Islet precursor cell (in vitro differentiated cells): ENCODE measurements at places on chromosomes 3 and 15.

DNA sequence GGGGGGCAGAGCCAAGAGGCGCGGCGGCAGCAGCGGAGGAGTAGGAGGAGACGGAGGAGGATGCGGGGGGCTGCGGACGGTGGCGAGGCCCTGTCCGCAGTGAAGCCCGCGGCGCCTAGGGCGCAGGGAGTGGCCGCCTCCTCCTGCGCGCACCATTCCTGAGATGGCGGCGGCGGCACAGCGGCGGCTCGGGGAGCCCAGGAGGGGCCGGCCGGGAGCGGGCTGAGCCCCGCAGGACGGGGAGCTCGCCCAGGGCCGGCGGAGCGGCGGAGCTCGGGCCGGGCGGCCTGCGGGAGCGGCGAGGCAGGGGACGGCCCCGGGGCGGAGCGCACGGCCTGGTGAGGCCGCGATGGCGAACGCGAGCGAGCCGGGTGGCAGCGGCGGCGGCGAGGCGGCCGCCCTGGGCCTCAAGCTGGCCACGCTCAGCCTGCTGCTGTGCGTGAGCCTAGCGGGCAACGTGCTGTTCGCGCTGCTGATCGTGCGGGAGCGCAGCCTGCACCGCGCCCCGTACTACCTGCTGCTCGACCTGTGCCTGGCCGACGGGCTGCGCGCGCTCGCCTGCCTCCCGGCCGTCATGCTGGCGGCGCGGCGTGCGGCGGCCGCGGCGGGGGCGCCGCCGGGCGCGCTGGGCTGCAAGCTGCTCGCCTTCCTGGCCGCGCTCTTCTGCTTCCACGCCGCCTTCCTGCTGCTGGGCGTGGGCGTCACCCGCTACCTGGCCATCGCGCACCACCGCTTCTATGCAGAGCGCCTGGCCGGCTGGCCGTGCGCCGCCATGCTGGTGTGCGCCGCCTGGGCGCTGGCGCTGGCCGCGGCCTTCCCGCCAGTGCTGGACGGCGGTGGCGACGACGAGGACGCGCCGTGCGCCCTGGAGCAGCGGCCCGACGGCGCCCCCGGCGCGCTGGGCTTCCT, at the start of gene GPR27:
GPR27 (plus strand) TSS at position 155 of the 909 bp plus-strand sequence; CDS start at position 350, 195 bp downstream.
- peak; percentile 65 for DNase-seq

DNA sequence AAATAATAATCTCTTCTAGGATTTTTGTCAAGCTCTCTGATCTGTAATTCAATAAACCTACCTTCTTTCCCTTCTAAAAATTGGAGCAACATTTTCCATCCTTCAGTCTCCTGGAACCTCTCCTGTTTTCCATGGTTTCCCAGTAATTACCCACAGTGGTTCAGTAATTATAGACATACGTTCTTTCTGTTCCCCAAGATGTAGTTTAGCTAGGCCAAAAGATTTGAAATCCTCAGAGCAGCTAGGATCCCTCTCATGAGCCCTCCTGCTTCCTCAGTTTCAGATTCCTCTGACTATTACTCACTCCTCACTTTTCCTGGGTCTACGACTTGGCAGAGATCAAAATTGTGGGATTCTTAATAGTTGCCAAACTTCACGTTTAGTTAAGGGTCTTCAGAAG, 76.9 kb upstream of the IGSF10 start:
- DNase-seq, result no peak

DNA sequence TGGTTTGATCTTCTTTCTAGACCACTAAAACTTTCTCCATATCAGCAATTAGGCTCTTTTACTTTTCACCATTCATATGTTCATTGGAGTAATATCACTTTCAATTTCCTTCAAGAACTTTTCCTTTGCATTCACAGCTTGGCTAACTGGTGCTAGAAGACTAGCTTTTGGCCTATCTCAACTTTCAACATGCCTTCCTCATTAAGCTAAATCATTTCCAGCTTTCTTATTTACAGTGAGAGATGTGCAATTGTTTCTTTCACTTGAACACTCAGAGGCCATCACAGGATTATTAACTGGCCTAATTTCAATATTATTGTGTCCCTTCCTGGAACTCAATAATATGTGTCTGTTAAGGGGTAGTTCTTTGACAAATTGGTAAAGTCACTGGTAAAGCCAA, 42.8 kb upstream of the PLOD2 start:
- no peak for DNase-seq

- DNase-seq, result peak; percentile 36
Observed at GRCh38 chr15:101458158-101458900, 31.2 kb downstream of the PCSK6 start.

DNA sequence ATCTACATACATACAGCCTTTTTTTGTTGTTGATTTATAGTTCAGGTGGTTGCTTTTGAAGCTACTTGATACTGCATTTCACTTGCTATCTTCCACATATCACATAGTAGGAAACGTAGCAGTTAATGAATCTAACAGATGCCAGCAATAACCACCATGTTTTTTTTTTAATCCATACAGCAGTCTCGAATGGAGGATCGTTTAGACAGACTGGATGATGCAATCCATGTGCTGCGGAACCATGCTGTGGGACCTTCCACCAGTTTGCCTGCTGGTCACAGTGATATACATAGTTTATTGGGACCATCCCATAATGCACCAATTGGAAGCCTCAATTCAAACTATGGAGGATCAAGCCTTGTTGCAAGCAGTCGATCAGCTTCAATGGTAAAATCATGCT, 123.2 kb upstream of the CGNL1 start:
- DNase-seq, result no peak

- DNase-seq, result no peak
Observed at GRCh38 chr15:39792025-39792843, 9.6 kb upstream of the FSIP1 start.

DNA sequence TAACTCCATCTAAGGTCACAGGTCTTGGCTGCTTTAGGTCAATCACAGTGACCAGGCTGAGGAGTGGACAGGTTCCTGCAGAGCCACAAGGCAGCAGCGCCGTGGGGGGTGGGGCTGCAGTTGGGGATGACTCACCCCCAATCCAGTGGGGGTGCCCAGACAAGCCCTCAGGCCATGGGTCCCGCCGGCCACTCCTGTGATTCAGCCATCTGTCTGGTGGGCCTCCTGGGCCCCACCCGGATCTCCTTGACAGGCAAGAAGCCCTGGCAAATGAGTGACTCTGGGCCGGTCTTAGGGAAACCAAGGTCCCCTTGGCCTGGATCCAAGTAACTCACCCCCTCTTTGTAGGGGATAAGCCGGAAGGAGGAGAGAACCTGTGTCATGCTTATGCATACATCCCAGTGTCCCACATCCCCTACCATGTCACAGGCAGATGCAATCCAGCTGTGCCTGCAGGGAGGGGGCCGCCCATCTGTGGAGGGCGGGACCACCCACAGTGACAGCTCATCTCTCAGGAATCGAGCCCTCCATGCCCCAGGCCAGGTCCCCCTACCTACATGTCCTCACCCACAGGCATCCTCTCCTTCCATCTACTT, 495 bp upstream of the COL7A1 start:
- DNase-seq, result peak; percentile 99

GRCh38 chr3:71206305-71207165, 377.0 kb downstream of the FOXP1 start:
- DNase-seq, result no peak

DNA sequence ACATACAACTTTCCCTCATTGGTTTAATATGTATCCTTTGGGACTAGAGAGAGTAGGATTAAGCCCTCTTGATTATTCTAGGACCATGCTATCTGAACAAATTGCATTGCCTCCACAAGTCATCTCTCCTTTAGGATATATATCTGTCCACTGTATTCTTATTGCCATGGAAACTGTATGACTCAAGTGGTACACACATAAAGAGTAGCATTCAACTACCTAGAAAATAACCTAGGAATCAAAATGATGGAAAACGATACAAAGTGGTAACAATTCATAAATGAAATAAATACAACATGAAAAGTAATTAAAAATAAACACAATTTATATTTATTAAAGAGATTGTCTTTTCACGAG, 212.1 kb upstream of the P2RY1 start:
- no peak for DNase-seq

DNA sequence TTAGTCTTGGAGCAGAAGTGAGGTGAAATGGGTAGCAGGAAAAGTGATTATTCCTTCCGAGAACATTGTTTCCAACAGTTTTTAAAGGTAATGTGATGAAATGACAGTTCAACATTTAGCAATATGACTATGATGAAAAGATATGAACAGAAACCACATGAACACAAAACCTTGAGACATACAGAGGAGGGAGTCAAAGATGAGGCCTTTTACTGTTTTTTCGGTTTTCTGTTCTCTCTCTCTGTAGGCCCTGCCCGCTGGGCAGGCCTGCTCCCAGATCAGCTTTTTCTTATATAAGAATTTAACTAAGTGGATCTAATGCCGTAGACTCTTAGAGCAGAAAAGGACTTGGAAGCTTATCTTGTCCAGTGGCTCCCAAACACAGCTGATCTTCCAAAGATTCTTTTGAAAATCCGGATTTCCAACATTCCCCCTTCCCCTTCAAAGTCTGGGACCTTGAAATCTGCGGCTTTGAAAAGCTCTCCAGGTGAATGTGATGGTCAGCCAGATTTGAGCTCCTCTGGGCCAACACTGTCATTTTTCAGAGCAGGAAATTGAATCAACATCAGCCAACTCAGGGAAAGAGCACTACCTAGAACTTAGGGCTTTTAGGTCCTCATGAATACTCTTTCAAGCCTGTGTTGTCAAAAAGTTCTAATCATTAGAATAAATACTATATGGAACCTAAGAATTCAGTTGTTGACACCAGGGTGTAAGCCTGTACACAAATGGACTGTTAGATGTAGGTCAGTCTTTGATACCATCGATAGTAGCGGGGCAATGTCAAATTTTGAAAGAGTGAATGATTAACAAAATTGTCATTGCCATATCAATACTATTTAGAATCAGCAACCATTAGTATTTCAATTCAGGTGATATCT, 372.7 kb downstream of the SHQ1 start:
- DNase-seq, result no peak

DNA sequence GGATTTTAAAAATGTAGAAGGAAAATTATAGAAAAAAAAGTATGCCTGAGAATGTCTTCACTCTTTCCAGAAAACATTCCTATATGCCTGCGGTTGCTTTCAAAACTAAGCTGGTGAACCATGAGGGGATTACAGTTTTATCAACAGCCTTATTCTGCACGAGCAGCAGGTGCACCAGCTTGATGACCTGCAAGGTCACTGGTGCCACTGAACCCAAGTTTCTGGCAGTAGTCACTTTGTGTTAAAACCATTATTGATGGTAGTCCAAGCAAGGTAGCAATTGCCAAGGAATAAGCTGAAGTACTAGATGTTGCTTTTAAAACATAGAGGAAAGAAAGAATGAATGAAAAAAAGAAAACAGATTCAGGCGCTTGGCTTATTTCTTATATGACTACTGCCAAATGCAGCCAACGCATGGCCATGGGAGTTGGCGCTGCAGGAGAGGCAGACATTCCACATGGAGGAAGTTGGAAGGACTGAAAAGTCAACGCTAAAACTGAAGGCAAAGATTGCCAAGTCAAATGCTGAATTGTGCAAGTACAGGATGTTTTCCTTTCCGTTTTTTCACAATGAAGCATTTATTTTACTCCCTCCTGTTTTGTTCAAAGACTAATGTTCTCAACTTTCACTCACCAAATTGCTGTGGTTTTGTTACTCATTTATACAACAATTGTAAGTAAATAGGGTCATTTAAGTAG, 601.4 kb downstream of the CADM2 start:
- DNase-seq, result no peak

- peak; percentile 93 for DNase-seq
Observed at GRCh38 chr3:194270627-194271459, 80.3 kb downstream of the CPN2 start.

- no peak for DNase-seq
Observed at GRCh38 chr15:27043770-27044169, 72.8 kb downstream of the GABRG3 start.

GRCh38 chr3:119631516-119631915, 28.9 kb downstream of the POPDC2 start:
- peak; percentile 45 for DNase-seq

DNA sequence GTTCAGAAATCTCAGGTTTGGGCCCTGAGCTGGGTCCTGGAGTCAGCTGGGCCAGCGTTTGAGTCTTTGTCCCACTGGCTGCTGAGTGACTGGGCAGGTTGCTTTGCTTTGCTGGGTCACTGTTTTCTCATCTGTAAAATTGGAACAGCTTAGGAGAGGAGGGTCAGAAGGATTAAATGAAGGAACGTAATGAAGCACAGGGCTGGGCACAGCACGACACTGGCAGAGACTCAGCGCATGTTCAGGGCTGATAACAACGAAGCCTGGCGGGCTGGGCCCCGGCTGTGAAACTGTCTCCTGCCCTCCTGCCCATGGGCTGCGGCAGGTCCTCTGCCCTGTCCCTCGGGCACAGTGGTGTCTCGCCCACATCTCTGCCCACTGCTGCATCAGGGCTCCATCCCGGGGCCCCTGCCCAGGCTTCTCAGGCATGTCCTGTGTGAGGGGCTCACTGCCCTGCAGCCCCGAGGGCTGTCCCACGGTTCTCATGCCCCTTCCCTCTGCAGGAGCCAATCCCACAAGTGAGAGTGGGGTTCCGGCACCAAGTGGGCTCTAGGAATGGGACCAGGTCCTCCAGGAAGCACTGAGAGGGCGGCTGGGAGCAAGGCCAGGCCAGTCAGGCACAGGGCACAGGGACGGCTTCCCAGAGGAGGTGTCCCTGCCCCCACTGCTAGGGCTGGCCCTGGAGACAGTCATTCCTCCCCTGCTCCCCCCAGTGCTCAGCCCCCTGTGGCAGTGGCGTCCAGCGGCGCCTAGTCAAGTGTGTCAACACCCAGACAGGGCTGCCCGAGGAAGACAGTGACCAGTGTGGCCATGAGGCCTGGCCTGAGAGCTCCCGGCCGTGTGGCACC, 88.0 kb downstream of the TBC1D2B start:
- DNase-seq, result no peak

DNA sequence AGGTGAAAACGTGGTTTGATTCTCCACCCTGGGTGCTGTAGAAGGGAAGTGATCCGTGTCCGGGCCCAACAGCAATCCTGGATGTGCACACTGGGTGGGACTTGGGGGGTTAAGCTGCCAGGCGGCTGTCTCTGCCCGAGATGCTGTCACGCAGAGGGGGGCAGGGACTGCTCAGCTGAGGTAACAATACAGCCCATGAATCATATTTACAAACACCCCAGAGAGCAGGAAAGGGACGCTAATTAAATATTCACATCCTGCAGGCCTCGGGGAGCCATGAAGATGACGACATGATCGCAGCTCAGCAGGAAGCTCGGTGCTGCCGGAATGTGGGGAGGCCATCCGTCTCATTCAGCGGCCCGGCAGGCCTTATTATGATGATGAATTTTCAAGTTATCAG, 17.9 kb upstream of the CRABP1 start:
- no peak for DNase-seq

DNA sequence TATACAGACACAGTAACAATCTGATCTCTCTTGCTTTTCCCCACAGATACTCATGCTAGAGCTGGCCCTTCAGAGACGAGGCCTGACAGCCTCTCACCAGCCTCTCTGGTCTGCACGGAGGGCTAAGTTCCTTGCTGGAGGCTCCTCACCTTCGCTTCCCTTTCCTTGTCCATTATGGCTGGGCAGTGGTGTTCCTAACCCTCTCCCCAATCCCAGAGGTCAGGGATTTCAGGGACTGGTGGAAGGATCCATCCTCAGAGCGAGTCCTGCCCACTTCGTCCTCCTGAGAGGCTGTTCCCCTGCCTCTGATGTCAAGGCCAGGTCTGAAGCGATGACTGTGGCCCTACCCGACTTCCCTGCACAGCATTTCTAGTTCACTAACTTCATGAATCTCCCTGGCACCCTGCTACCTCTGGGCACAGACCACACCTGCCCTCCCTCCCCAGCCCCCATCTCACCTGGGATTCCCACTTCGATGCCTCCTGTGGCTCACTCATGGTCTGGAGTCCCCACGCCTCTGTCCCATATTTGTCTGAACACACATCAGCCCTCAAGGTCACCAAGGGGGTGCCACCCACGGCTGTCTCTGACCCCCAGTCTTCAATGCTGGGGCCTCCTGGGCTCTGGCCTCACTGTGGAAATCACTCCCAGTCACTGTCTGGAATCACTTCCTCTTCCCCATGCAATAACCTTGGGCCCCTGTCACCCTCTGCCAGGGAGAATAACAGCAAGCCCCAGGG, 124.9 kb upstream of the PRR20G start:
- DNase-seq, result peak; percentile 27
